ENCODE measurements at places on chromosomes 12 and 14.

DNA sequence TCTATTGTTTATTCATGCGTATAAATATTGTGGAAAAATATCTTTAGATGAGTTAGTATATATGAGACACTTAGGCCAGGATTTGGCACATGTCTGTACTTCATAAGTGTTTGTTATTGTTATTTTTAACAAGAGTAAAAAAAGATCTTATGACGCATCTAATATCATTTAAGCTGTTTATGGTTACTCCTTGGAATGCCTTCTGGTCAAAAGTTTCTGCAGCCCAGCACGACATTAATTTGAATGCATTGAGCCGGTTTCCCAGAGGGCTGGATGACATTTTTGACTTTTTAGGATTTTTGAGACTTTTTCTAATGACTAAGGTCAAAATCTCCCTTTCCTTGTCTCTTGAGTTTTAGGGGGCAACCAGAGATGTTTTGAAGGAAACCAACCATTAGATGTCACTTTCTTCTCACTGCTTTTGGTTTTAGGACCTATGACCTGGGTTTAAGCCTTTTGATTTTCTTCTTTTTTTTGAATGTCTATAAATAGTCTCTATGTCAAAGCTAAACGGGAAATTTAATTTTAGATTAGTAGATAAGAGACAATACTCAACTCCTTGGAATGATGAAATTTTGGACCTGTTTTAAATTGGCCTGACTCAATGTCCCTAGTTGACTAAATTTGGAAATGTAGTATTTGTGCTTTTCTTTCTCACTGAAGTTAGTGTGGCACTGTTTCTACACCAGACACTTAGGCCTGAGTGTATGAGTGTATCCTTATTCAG is 215.5 kb downstream of the AEBP2 start:
- no peaks in the 10 kb centered on the region for H3K4me1 ChIP-seq
- H3K27ac ChIP-seq = no peak overlapping the region
- H3K4me3 ChIP-seq = no peak overlapping the region
- no peaks in the 10 kb centered on the region for H3K27me3 ChIP-seq

DNA sequence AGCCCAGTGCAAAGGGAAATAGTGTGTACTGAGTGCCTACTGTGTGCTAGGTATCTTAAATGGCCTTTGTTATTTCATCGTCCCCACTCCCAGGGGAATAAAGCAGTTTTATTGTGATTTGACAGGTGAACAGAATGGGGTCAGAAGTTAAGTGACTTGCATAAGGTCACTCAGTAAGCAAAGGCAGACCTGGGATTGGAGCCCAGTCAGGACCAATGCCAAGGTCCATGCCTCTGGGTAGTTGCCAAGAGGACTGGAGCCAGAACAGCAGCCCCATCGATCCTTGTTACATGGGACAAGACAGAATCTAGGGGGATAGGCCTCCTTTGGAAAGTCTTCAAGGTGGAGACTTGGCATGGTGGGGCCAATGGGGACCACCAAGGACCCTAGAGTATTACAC is 227.4 kb upstream of the PWP1 start:
- peaks cover 3% of the 10 kb centered on the region for H3K36me3 ChIP-seq
- no peak for DNase-seq
- peaks cover 4% of the 10 kb centered on the region for H3K4me1 ChIP-seq
- no peak overlapping the region for H3K27ac ChIP-seq
- no peak overlapping the region for H3K4me3 ChIP-seq
- no peaks in the 10 kb centered on the region for H3K27me3 ChIP-seq

DNA sequence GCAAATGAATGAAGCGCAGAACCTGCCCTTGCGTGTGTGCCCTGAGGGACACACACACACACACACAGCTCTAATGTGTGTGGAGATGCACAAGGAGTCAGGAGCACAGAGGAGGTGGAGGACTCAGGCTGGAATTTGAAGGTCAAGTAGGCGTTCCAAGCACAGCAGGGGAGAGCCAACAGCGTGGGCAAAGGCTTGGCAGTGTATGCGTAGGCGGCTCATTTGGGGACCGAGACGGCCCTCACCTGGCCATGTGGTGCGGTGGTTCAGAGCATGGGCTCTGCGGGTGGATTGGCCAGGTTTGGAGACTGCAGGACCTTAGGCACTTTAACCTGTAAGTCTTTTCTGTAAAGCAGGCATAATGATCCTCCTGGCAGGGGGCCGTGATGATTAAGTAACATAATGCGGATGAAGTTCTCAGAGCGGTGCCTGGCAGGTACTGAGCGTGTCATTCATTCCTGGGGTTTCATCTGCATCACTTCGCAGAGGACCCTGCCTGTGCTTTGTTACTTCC is 69.5 kb upstream of the SLC24A4 start:
- DNase-seq = no peak
- peaks cover 44% of the 10 kb centered on the region for H3K27me3 ChIP-seq
- no peak overlapping the region for H3K27ac ChIP-seq
- H3K4me1 ChIP-seq = peaks cover 4% of the 10 kb centered on the region
- no peak overlapping the region for H3K4me3 ChIP-seq

DNA sequence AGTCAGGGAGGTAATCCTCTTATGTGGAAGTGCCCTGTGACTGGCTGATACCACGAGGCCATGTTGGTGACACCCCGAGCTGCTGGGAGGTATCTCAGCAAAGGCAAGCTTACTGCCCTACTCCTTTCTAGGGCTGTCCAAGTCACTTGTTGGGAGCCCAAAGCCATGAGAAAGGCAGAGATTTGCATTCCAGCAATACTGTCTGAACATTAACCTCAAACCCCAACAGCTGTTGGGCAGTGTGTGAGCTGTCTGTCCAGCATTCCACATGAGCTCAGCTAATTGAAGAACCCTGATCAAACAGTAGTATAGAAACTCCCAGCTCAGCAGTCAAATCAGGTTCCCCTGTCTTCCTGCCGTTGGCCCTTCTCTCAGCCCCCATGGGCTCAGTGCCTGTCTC is 9.2 kb downstream of the ABHD4 start:
- peaks cover 43% of the 10 kb centered on the region for H3K36me3 ChIP-seq
- H3K27me3 ChIP-seq = no peaks in the 10 kb centered on the region
- H3K4me1 ChIP-seq = no peaks in the 10 kb centered on the region
- H3K4me3 ChIP-seq = no peak overlapping the region
- DNase-seq = no peak
- no peak overlapping the region for H3K27ac ChIP-seq

Measured in activated CD4-positive, alpha-beta memory T cell treated with anti-CD3 and anti-CD28 coated beads for 36 hours (primary cell).